RPMI7951 (cell line): ENCODE measurements at places on chromosomes 4 and X. TPM values are rescaled to one million over a fixed set of nuclear protein-coding genes. Genes with fewer than 3 reads are reported as not detected.

CXorf65 gene
- not detected in 2 replicates for total RNA-seq

DMRTC1 gene
- not detected in 2 replicates for total RNA-seq

HOPX gene
- not detected in 2 replicates for total RNA-seq

ASB9 gene
- total RNA-seq: 12.3 and 17.5 TPM in 2 replicates

ELOVL6 gene
- 6.1 and 8.7 TPM in 2 replicates for total RNA-seq

CDKL2 gene
- 2.1 and 2.9 TPM in 2 replicates for total RNA-seq

GASK1B gene
- 0.98 and 1.2 TPM in 2 replicates for total RNA-seq

GIMD1 gene
- not detected in 2 replicates for total RNA-seq

CABS1 gene
- not detected in 2 replicates for total RNA-seq

NXF3 gene
- total RNA-seq: 0.10 and 0.24 TPM in 2 replicates

RHOXF2B gene
- total RNA-seq: 0.24 TPM in 1 of 2 replicates, not detected in the other

YY2 gene
- 1.4 and 1.8 TPM in 2 replicates for total RNA-seq

ZNF630 gene
- 3.5 and 3.7 TPM in 2 replicates for total RNA-seq

ALPK1 gene
- 6.9 and 8.5 TPM in 2 replicates for total RNA-seq

CDS1 gene
- 0.12 and 0.20 TPM in 2 replicates for total RNA-seq

FAM47E gene
- total RNA-seq: 0.20 and 1.4 TPM in 2 replicates

PABPC4L gene
- total RNA-seq: 0.12 TPM in 1 of 2 replicates, not detected in the other
